Activated naive CD4-positive, alpha-beta T cell treated with Interleukin-2 at 50 U/mL for 16 hours (primary cell): ENCODE measurements at places on chromosomes 12 and 14.

GRCh38 chr14:90562652-90563051 lies 165.8 kb downstream of the CALM1 start:
- no peak for DNase-seq

DNA sequence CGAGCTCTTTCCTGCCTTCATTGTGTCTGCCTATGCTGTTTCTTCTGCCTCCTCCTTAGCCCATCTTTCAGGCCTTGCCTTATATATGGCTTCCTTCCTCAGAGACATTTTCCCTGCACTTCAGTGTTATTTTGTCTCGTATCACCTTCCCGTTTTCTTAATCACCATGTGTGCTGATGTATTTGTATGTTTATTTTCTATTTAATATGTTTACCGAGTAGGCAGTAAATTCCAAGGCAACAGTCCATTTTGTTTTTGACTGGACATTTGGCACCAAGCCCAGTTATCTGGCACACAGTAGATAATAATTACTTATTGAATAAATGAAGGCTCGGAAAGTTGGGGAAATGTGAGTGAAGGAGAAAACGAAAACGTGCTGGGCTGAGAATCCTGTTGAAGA lies 4.6 kb upstream of the POU6F1 start:
- DNase-seq, result no peak

- DNase-seq, result peak; percentile 68
Measured at GRCh38 chr12:121804417-121805111, 755 bp downstream of the SETD1B start.

- no peak for DNase-seq
Measured at GRCh38 chr14:53265025-53265424, 111.9 kb upstream of the DDHD1 start.

DNA sequence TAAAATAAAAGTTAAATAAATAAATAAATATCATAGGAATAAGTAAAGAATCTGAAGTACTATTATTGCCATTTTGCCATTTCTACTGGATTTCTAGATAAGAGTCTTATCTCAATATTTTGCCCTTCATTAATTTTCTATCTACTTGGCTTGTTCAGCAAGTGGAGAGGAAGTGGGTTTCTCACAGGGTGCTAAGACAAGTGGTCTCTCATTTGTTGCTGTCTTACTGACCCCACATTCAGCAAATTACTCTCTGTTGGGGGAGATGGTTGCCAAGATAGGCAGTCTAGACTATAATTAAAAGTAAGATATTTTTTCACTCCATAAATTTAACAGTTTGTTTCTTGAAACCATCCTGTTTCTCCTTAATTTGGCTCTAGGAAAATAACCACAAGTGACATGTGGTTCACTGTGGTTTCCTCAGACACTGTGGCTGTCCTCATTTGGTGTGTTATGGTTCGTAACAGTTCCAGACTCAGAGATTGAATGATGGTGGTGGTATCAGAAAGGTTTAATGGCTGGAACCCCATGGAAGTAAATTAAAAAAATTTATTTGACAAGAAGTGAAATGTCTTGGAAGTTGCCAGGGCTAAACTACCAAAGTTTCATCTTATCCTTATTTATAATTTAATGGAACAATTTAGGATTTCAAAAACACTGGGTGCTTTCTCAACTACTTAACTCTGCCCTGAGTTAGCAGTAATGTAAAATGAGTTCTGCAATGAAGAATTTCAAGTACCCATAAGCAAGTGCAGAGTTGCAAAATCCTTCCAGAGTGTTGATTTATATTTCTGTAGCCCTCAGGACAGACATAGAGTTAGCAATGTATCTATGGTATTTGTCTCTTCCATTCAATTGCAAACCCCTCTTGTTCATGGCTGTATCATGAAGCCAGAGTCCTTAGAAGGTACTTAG lies 214.8 kb downstream of the MSRB3 start:
- no peak for DNase-seq

DNA sequence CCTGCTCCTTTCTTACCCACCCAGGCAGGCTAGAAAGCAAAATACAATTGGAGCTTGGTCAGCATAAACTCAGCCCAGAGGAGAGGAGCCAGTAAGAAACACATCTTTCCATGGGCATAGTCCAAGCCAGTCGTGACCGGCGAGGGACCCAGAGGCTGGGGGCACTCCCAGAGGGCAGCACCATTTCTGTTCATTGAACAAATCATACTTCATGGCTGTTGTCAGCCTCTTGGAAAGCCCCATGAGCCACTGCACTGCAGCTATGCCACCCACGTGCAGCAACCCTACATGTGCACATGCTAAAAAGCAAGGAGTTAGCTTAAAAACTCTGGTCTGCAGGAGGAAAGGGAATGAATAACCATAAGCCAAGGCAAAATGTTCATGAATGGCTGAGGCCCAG lies 90.0 kb upstream of the CDKN3 start:
- DNase-seq, result no peak

DNA sequence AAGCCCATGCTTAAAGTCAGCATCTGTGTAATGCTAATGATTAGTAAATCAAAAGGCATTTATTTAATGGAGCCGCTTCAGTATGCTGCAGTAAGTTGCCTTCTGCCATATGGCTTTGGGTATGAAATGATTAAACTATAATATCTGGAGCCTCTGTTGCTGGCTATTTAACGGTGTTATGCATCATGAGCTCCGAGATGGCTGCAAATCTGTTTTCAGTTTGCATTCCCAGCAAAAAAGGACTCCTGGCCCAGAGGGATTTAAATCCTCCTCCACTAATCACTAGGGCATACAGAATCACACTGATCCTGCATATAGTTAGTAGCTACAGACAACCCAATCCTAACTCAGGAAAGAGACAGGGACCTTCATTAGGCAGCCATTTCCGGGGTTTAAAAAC lies 171.5 kb upstream of the EEA1 start:
- no peak for DNase-seq

- no peak for DNase-seq
Measured at GRCh38 chr14:96748362-96748761, 48.8 kb upstream of the VRK1 start.

- no peak for DNase-seq
Measured at GRCh38 chr14:100664841-100665510, 61.7 kb upstream of the DLK1 start.

DNA sequence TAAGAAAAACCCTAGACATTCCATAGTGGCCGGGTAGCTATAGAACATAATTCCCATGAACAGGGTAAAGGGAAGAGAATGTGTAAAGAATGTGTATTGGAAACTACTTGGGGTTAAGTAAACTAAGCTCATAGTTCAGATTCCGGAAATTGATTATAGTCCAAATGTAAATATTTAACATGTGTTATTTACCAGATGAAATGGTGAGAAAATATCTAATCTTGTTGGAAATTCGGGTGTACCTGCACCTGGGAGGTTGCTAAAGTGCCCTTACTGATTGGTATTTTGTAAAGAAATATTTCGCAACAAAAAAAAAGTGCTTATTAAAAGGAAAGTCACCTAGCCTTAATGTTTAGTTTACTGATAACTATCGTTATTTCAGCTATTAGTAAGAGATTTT lies 14.4 kb downstream of the RASSF9 start:
- no peak for DNase-seq

- no peak for DNase-seq
Measured at GRCh38 chr14:58808828-58809227, 171.1 kb downstream of the DACT1 start.

GRCh38 chr14:101132051-101132571 lies 228.6 kb upstream of the RTL1 start:
- no peak for DNase-seq

DNA sequence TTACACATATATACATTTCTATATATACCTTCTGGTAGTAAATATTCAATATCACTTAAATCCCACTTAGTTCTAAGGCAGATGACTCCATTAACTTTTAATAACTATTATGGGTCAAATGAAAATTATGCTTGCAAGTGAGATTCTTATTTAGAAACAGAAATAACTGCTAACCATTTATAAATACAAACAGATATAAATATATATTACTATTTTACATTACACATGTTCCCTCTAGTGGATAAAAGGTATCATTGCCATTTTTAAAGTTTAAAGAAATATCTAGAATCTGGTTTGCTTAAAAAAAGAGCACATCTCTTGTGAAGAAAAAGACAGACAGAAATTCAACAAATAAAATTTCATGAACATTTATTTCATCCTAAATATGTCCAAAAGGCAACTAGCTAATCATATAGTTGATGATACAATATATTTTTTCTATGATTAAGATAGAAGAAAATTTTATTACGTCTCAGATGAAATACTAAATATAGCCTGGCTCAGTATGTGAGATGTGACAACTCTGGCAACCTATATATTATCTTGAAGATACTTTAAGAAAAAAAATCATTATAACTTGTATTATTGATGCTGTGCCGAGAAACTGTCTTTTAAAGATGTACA lies 11.7 kb upstream of the RAD51AP1 start:
- no peak for DNase-seq

- DNase-seq, result no peak
Measured at GRCh38 chr14:91008759-91009409, 51.6 kb downstream of the RPS6KA5 start.

- DNase-seq, result no peak
Measured at GRCh38 chr14:69863083-69863482, 16.1 kb upstream of the SMOC1 start.

GRCh38 chr14:71856199-71856919 lies 75.9 kb upstream of the RGS6 start:
- no peak for DNase-seq

- DNase-seq, result no peak
Measured at GRCh38 chr14:36019126-36019525, 157.4 kb downstream of the PTCSC3 start.

- peak; percentile 19 for DNase-seq
Measured at GRCh38 chr14:37594238-37594970, 645 bp downstream of the FOXA1 start.

- no peak for DNase-seq
Measured at GRCh38 chr14:101460986-101461750, 100.1 kb upstream of the DIO3 start.

DNA sequence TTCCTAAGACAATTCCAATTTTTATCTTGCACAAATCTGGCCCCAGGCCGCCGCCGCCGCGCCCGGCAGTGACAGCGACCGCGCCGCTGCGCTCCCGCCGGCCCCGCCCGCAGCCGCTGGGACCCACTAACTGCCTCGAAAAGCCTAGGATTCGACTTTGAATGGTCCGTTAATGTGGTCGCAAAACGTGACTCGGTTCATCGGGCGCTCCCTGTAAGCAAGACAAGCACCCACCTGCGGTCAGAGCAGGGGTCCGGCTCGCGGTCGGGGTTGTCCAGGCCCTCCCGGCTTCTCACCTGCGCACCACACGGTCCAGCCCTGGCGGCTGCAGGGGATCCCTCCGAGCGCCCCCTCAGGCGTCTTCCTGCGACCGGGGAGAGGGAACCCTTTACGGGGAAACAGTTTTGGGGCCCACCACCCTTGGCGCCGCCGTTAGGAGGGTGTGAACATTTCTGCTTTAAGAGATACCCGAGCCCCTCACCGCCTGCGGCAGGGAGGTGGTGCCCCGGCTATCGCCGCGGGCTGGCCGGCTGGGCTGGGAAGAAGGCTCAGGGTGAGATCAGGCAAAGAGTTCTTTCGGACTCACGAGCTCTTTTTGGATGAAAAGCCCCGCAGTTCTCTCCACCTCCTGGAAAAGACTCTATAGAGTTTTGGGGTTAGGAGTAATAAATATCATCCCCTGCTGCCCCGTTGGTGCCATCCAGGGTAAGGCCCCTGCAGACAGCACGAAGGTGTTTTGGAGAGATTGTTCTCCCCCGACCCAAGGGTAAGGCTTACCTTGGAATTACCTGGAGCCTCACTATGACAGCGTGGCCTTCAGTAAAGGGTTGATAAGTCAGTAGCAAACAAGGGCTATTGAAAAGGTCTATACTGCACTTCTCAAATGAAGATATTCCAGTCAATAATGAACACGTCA lies 13.6 kb upstream of the FOXJ2 start:
- no peak for DNase-seq

DNA sequence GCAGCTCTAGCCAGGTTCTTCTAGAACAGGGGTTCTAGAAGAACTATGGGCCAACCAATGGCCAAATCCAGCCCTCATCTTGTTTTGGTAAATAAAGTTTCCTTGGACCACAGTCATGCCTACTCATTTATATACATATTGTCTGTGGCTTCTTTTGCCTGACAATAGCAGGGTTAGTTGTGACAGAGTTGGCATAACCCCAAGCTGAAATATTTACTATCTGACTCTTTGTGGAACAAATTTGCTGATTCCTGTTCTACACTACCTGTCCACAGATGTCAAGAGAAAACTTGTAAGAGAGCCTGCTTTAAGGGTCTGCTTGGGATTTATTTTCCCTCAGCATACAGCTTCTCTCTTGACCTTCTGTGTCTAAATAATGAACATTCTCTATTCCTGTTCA lies 289.0 kb downstream of the KSR2 start:
- DNase-seq, result no peak

DNA sequence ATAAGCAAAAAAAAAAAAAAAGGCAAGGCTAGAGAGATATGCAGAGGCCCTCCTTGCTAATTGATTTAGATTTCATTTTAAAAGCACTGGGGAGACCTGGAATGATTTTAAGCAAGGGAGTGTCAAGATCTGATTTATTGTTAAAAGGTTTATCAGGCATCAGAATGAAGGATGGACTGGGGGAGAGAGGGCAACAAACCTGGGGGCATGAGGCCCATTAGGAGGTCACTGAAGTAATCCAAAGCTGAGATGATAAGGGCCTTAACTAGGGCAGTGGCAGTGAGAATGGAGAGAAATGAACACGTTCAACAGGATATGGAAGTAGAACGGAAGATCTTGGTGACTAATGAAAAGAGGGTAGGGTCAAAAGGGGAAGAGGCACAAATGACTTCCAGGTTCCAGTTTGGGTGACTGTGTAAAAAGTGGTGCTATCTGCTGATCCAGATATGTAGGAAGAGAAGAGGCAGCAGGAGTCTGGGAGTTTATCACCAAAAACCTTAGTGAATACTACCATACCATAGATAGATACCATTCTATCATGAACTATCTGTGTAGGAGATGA lies 24.0 kb downstream of the KITLG start:
- no peak for DNase-seq

- DNase-seq, result no peak
Measured at GRCh38 chr12:112233242-112233641, 107.9 kb downstream of the TRAFD1 start.

- no peak for DNase-seq
Measured at GRCh38 chr12:47269916-47270315, 190.2 kb upstream of the AMIGO2 start.

GRCh38 chr14:76996563-76997146 lies 31.9 kb downstream of the IRF2BPL start:
- DNase-seq, result no peak

- no peak for DNase-seq
Measured at GRCh38 chr12:110349096-110349495, 54.4 kb downstream of the ANAPC7 start.

GRCh38 chr12:76863005-76863670 lies 15.7 kb downstream of the CSRP2 start:
- no peak for DNase-seq

GRCh38 chr14:54002653-54003052 lies 46.0 kb upstream of the BMP4 start:
- DNase-seq, result no peak

- no peak for DNase-seq
Measured at GRCh38 chr12:6266541-6266966, 43.9 kb upstream of the PLEKHG6 start.

DNA sequence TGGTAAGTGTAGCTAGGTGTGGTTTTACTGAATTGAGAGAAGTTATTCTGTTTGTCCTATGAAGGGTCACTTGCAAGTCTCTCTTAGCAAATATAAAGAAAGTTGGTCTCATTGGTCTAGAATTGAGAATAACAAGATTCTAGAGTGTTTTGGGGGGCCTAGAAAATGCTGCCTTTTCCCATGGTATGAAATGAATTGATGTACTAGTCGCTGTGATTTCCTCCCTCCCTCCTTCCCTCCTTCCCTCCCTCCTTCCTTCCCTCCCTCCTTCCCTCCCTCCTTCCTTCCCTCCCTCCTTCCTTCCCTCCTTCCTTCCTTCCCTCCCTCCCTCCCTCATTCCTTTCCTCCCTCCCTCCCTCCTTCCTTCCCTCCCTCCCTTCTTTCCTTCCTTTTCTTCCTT lies 166.7 kb upstream of the RGS6 start:
- no peak for DNase-seq
